ENCODE measurements at places on chromosomes 7 and 10.
A peak's percentile ranks its signal among the peaks of the same experiment; 100 is the strongest.

DNA sequence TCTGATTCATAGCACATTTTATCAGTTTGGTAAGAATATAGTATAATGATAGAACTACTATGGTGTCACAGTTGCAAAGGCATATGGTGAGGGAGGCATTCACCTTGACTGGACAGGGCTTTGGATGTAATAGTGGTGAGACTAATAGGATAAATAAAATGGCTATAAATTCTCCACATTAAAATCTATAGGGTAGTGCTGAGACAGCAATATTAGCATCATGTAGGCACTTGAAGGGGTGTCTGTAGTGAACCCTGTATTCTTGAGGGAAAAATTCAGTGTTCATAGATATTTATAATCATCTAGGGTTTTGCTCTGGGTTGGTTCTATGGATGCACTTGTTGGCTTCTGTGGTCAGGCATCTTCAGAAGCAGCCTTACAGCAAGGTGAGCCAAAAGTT is 59.3 kb upstream of the ICA1 start:
- no peak for DNase-seq

- DNase-seq, result peak; percentile 5
These were observed 23.2 kb downstream of the CALCR start for GRCh38 chr7:93551063-93551895.

DNA sequence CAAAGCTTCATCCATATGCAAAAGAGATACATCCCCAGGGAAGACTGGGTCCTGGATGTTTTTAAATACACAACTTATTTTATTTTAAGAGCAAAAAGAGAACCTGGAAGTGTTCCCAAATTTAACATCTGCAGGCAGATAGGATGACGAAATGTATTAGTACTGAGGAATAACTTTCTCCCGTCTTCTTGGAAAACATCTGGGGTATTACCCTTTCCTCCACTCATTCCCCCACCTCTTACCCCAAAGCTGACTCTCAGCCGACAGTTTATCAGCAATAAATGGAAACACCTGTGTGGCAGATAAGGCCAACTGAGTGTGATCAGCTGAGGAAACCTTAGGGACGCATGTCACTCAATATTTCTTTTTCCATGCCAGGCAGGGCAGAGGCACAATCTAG is 435.6 kb upstream of the NPVF start:
- no peak for DNase-seq

DNA sequence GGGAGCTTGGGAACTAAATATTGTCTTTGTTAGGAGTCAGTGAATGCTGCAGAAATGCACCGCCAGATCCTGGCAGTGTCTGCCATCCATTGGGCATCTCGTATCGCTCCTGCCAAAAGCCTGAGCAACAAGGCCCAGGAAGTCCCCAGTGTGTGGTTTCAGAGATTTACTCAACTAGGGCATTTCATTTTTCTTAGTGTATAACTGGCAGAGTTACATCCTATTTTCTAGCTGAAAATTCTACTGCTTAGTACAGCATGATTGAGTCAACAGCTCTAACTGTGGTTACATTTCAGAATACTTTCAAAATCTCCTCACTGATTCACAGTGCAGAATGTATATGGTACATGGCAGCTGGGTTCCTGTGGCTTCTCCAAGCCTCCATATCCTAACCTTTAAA is 95.8 kb upstream of the CREB5 start:
- peak; percentile 57 for DNase-seq

DNA sequence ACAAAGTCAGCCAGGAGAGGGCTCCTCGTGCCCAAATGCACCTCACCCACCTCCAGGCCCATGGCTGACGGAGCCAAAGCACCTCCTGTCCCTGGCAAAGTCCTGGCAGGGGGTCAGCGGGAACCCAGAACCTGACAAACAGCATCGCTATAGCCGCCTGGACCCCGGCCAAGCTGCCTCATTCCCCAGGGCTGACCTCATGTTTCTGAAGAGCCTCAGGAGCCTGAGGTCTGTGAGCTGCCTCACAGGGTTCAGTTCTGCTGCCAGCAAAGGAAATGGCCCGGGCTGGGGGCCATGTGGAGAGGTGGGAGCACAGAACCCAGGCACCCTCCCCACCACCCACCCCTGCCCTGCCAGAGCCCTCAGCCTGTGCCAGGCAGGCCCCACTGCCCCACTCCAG is 4.2 kb upstream of the NANOS1 start:
- DNase-seq, result peak; percentile 52

GRCh38 chr10:58570979-58571378 is 58.3 kb downstream of the BICC1 start:
- no peak for DNase-seq

- no peak for DNase-seq
These were observed 19.7 kb downstream of the SKIDA1 start for GRCh38 chr10:21505711-21506278.

- DNase-seq, result no peak
These were observed 86.3 kb downstream of the TBXAS1 start for GRCh38 chr7:139915268-139915863.

DNA sequence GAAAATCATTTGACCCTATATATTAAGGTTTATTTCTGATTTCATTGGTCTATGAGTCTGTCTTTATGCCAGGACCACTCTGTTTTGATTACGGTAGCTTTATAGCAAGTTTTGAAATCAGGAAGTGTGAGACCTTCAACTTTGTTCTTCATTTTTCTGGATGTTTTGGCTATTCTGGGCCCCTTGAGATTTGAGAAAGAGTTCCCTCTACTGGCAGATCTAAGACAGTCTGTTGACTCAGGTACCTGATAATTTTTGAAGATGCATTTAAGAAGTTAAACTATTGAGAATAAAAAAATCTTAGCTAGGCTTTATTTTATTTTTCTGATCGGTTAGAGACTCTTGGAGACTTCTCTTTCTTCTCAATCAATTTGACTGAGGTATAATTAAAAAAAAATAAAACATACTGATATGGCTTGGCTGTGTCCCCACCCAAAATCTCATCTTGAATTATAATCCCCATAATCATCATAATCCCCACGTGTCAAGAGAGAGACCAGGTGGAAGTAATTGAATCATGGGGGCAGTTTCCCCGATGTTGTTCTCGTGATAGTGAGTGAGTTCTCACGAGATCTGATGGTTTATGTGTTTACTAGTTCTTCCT is 209.2 kb downstream of the SNX10 start:
- peak; percentile 27 for DNase-seq

- DNase-seq, result no peak
These were observed 53.4 kb upstream of the FHIP2A start for GRCh38 chr10:114767986-114768821.

GRCh38 chr10:10946801-10947200 is 70.9 kb upstream of the CELF2 start:
- no peak for DNase-seq

- no peak for DNase-seq
These were observed 16.7 kb downstream of the LRMDA start for GRCh38 chr10:75448166-75448565.

DNA sequence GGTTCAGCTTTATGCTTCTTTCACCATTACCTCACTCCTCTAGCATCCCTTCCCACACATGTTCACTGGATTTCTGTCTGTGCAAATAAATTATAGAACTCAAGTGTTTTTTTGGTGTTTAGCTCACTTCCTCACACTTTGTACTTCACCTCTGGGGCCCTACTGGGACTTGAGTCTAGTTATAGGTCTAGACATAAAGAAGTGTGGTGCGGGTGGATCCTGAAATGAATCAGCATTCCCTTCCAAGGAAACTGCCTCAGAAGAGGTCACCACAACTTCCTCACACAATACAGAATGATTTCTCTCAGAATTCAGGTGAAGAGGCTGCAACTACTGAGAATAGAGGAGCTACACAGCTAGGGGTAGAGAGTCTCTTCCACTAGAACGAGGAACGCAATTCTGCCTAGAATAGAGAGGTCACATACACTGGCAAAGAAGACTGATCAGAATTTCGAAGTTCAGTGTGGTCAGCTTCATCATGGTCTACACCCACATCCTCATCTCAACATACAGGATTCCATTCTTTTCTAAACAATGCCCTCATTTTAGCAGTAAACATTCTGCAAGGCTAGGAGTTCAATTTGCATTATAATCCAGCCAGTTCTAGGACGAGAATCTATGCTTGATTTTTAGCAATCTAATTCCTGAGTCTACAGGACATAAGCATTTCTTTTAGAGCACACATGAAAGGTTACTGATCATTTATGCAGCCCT is 938.7 kb upstream of the PHF14 start:
- no peak for DNase-seq

DNA sequence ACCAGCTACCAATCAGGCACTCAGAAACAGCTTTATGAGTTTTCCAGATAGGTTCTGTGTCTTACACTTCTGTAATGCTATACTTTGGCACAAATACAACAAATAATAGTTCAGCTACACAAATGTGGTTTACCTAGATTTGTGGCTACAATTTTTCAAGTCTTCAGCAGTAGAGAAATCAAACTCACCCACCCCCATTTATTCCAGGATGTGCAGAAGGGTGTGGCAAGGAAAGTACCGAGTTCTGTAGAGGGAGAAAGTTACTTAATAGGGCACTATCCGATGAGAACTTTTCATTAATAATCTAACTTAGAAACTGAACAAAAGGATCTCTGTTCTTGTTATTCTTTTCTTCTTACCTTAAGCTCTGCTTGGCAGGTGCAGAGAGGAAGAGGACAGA is 30.3 kb upstream of the ATP6V0A4 start:
- DNase-seq, result peak; percentile 3

DNA sequence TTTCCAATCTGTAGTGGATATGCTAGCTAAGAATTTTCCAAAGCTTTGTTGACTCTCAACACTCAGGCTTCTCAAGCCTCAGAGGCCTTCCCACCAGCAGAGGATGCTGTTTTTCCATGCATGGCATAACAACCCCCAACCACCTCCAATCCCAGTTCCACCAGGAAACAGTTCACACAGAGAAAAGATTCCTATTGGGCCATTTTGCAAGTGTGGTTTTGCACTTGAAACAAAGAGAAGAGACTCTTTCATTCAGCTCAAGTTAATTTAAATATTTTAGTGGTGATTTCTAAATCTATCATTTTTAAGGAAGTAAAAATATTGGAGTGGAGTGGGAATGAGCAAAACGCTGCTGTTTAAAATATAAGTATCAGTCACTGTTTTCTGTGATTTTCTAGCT is 105.6 kb upstream of the COL1A2 start:
- peak; percentile 61 for DNase-seq

GRCh38 chr10:77267703-77268675 is 369.6 kb downstream of the KCNMA1 start:
- no peak for DNase-seq

DNA sequence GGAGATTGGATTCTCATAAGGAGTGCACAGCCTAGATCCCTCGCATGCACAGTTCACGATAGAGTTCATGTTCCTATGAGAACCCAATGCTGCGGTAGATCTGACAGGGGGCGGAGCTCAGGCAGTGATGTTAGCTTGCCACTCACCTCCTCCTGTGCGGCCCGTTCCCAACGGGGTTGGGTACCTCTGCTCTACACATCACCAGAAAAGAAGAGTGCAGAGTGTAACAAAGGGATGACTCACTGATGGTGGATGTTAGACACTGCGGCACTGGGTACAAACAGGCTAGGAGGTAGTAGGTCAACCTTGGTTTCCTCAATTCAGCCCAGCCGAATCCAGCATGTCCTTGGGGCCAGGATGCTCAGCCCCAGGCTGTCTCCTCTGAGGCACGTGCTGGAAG is 66.8 kb upstream of the CHST15 start:
- no peak for DNase-seq

DNA sequence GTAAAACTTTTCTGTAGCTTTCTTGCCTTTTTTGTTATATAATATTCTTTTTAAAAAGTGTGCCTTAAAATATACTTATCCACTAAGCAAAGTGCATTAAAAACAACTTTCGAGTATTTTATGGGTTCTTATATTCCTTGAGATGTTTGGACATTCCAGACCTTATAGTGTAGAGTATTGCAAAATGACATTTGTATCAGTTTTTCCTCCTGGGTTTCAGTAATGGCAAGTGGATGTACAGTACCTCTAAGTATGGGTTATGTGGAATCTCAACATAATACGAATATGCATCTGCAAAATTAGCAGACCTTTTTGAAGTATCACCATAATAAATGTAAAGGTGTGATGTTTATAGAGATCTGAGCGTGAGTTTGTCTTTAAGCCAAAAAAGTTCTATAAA is 2.7 kb downstream of the CDK13 start:
- peak; percentile 11 for DNase-seq

DNA sequence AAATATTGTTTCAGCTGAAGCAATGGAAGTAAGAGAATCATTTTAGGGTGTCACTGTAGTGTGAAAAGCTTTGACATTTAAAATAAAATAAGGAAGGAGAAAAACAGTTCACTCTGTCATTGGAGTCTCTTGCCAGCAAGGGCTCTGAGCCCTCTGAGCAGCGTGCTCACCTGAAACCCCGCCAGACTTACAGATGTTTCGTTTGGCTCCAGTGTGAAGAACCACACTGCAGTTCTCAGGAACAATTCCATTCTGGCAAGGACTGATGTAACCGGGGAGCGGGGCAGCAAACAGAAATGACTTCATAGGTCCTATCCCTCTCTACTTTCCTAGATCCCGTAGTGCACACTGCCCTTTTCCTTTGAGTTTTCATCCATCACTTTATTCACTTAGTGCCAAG is 164.3 kb downstream of the CELF2 start:
- DNase-seq, result no peak

DNA sequence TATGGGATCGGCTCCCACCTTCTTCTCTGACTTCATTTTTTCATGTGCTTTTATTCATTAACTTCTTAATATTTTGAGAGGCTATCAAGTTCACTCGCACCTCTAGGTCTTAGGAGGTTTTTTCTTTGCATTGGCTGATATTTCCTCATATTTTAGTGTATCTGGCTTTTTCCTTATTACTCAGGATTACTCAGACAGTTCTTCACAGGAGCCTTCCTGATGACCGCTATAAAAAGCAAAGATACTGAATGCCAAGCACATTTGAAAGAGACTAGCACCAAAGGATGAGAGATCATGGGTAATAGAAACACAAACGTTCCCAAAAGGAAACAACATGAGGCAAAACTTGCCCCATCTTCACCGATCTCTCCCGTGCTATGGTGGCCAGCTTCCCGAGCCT is 409.2 kb upstream of the KLF6 start:
- peak; percentile 58 for DNase-seq

DNA sequence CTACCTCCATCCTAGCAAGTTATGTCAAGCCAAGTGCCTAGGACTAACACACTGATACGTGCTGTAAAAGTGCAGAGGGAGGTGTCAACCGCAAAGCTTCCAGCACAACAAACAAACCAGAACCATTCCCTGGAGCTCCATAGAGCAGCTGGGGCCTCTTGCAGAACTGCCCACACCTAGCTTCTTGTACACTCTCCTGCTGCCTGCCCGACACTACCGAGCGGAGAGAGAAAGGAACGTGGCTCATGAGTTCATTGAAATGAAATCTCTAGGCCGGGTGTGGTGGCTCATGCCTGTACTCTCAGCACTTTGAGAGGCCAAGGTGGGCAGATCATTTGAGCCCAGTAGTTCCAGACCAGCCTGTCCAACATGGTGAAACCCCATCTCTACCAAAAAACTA is 73.5 kb downstream of the MKI67 start:
- no peak for DNase-seq

Measured in mammary epithelial cell (primary cell).